CD4-positive, alpha-beta T cell treated with Interleukin-4 for 4 hours (primary cell): ENCODE measurements at places on chromosomes 16 and 17.
A peak's percentile ranks its signal among the peaks of the same experiment; 100 is the strongest.

DNA sequence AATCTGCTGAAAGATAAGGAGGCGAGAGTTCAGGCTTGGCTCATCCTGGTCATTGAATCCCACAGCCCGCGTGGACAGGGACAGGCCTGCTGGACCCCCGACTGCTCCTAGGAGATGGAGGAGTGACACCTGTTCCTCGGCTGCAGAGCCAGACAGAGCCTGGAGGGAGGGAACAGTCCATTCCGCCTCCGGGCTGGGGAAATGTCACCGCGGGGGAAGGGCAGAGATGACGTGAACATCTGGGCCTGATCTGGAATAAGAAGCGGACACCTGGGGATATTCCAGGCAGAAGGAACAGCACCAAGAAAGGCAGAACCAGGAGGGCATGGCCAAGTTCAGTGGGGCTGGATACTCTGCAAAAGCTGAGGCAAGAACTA, 1.5 kb downstream of the ZNF747 start:
- no peak for DNase-seq

DNA sequence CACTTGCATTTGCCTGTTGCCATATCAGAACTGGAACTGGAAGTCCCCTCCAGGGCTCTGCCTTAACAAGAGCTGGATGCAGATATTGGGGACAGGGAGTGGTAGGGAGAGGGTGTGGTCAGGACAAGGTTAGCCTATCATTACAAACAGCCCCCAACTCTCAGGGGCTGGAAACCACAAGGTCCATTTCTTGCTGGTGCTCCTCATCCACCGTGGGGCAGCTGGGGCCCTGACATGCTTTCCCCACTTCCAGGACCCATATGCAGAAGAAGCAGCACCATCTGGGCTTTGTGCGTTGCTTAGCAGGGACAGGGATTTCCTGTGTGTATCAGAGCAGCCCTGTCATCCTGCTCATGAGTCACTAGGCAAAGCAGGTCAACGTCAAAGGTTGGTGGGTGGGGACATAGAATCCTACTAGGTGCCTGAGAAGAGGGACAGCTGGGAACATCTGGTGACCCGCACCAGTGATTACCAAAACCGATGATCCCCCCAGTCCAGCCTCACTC, 26.9 kb downstream of the RGS9 start:
- DNase-seq = peak; percentile 60

DNA sequence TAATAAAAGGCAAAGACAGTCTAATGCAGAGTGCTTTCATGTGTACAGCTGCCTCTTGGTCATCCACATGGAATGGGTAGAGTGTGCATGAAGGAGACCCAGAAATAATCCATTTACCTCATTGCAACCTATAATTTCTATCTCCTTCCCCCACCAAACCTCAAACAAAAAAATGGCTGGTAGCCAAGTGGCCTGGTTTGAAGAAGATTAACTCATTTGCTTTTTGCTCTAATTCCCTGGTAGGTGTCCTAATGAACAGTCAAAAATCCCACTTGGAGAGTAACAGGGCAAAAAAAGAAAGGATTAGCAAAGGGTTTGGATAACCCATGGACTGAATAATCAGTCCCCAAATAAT, 13.0 kb upstream of the LYRM9 start:
- DNase-seq = no peak

GRCh38 chr17:3915995-3916696, at the start of gene P2RX1:
Gene P2RX1, minus strand, starts transcription at chr17:3916465. Its CDS starts 240 bp downstream, at chr17:3916225.
- DNase-seq = peak; percentile 25

DNA sequence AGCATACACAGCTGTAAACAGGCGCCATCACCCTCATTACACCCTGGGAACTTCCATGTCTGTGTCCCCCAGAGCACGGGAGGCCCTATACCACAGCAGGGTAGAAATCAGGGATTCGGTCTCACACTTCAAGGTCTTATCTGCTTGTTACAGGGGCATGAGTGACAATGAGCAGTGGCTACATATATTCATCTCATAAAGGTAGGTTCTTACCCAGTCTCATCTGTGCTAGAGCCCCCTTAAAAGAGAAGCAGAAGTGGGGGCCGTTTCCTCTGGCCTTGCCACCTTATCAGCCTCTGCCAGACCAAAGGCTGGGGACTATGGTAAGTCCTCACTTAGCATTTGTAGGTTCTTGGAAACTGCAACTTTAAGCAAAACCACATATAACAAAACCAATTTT, 46.5 kb downstream of the IRX5 start:
- no peak for DNase-seq

- DNase-seq = no peak
Observed at GRCh38 chr17:15086776-15087295, 178.3 kb downstream of the PMP22 start.

DNA sequence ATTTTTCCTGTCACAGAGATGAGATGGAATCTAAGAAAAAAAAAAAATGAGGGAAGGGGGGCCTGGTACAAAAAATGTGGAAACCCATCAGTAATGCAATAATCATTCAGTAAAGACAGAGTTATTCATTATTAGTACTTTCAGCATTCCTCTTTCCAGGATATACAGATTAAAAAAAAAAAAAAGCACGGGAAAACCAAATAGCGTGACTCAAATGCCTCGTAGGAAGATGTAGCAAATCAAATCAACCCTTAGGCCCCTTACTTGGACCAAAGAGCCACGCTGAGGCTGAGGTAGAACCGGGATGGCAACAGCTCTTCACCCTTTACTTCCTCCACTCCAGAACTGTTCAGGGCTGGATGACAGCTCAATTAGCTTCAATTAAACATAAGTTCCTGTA, 52.5 kb downstream of the SMG6 start:
- no peak for DNase-seq

GRCh38 chr17:38402897-38403296, 25.4 kb upstream of the ARHGAP23 start:
- no peak for DNase-seq

DNA sequence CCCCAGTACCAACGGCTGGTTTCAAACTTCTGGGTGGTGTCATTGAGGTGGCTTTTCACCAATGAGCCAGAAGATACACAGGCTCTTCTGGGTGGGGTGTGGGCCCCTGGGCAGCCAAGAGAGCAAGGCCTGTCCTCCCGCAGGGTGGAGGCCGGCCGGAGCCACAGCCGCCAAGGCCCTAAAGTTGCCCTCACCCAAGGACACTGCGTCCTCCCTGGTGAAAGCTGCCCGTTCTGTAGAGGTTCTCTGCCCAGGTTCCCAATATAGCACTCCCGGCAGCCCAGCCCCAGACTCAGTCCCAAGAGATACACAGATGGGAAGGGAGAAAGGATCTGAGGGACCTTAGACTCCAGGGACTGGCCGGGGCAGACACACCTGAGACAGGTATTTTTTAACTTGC, 10.7 kb upstream of the CACNG1 start:
- no peak for DNase-seq

DNA sequence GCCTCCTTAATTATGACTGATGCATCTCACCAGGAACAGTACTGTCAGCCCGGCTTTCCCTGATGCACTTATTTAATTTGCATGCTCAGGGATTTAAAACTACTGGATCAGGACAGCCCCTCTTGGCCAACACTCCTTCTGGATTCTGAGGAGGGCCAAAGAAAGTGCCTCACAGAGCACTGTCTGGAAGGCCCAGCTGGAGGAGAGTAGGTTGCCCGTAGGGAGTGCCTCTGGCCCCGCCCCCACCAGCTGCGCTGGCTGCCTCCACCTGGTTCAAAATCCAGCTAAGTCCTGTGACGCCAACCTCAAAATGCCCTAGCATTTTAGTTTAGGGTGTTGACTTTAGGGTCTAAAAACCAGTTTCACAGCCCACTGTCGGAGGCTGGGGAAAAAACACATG, 49.4 kb upstream of the SREBF1 start:
- no peak for DNase-seq

DNA sequence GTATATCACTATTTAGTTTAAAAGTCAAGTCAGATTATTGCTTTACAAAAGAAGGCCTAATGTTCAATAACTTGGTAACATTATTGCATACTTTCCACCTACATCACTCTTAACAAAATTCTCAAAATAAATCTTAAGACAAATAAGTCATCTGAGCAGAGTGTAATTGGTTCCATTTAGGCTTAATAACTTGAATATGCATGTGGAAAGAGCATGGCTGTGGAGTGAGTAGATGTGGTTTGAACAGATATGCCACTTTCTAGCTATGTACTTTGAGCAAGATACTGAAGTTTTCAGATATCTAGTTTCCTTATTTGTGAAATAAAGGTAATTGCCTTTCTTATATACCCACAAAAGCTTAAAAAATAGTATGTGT, 6.7 kb upstream of the EVI2A start:
- no peak for DNase-seq

GRCh38 chr16:61050547-61050946, 985.7 kb downstream of the CDH8 start:
- DNase-seq = no peak

GRCh38 chr16:82440336-82440735, 186.4 kb upstream of the CDH13 start:
- no peak for DNase-seq

GRCh38 chr16:82192665-82193064, 22.6 kb upstream of the MPHOSPH6 start:
- DNase-seq = peak; percentile 17

GRCh38 chr16:72284042-72284789, 112.3 kb upstream of the PMFBP1 start:
- no peak for DNase-seq

- no peak for DNase-seq
Observed at GRCh38 chr16:8866118-8866883, 2.5 kb downstream of the CARHSP1 start.

- DNase-seq = no peak
Observed at GRCh38 chr17:67994817-67995569, 1.3 kb downstream of the C17orf58 start.

GRCh38 chr16:2775765-2776499, 1.1 kb downstream of the ELOB start:
- no peak for DNase-seq

DNA sequence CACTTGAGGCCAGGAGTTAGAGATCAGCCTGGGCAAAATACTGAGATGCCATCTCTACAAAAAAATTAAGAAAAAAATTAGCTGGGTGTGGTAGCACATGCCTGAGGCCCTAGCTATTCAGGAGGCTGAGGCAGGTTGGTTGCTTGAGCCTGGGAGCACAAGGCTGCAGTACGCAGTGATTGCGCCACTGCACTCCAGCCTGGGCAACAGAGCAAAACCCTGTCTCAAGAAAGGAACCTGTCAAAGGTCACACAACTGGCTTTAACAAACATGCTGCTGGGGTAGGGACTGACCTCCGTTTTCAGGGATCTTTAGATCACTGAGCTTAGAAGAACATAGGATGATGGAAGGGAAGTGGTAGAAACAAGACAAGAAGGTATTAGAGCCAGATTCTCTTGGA, 95.0 kb downstream of the IRX3 start:
- no peak for DNase-seq

DNA sequence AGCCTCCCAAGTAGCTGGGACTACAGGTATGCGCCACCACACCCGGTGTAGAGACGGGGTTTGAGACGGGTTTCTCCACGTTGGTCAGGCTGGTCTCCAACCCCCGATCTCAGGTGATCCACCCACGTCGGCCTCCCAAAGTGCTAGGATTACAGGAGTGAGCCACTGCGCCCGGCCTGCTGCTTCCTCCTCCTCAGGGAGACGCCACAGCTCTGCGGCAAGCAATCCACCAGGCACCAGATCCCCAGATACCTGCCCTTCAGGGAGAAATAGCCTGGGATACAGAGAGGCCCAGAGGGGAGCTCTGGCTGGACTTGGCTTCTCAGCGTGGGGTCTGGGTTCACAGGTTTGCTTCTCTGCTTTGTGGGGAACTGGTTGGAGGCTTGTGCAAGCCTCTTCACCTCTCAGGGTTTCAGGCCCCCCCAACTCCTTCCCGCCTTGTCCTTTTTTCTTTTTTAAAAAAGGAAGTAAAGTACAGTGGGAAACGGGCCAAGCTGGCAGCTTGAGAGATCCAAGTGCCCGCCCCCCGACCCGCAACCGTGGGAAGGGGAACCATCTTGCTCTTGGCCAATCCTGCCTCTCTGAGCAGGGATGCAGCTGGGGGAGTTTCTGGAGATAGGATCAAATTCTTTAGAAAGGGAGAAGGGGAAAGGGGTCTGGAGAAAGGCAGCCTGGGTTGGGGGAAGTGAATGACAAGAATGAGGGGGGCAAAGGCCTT, 2.6 kb upstream of the SPHK1 start:
- no peak for DNase-seq

- DNase-seq = no peak
Observed at GRCh38 chr16:82628711-82629110, 1.9 kb downstream of the CDH13 start.

- no peak for DNase-seq
Observed at GRCh38 chr16:1443403-1443973, 868 bp downstream of the CCDC154 start.

DNA sequence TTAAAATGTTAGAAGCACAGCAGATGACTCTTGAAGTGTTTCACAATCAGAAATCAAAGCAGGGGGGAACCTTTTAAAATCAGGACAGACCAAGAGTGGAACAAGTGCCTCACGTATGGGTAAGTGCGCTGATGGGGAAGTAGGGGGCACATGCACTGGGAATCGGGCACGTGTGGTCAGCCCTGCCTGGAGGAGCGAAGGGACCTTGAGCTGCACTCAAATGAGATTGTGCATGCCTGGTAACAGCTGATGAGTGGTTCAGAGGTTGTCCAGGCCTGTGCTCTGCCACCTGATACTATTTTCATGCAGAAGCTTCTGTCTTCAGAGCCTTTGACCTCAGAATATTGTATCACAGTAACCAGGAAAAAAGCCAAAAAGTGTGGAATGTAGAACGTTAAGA, 13.7 kb upstream of the XYLT2 start:
- no peak for DNase-seq

DNA sequence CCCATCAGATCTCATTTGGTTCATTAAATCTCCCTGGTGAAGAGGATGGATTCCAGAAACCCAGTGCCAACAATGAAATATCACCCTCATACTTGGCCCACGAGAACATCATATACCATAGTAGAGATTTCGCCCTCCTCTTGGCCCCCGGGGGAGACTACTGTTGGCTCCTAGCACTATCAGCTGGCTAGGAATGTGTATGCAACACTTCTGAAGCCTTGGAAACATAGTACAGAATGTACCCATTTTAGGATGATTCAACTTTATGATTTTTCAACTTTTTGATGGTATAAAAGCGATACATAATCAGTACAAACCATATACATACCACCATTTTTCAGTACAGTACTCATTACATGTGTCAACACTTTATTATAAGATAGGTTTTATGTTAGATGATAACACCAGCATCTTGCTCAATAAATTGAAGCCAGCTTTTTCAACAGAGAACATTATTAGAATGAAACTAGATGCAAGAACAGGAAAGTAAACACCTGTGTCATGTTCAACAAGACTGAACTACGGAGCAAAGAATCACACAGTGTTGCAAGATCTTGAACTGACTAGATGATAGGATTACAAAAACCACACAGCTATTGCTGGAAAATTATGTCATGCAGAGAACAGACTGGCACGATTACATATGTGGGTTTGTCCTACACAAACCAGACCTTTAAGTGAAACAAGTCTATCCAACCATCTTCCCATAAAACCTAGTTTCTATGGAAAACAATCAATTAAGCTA, 17.2 kb downstream of the RSL1D1 start:
- DNase-seq = no peak
